Esophagus squamous epithelium (tissue), 5 donors: ENCODE measurements at places on chromosomes 7 and 10. TPM values are rescaled to one million over a fixed set of nuclear protein-coding genes. Genes with fewer than 3 reads are reported as not detected.
A peak's percentile ranks its signal among the peaks of the same experiment; 100 is the strongest.

RTKN2 gene
- 10.1 TPM for total RNA-seq

TDRD1 gene
- total RNA-seq, result not detected

- H3K4me1 ChIP-seq, result peaks cover 16% of the 10 kb centered on the region
- H3K36me3 ChIP-seq, result no peaks in the 10 kb centered on the region
- no peaks in the 10 kb centered on the region for H3K27me3 ChIP-seq
- DNase-seq, result no peak
- H3K27ac ChIP-seq, result peak overlapping the region; percentile 90
- peak overlapping the region; percentile 87 for H3K4me3 ChIP-seq
Observed at GRCh38 chr7:98107313-98107721, 655 bp downstream of the LMTK2 start.

GRCh38 chr7:123601530-123601929, at the start of gene ASB15:
ASB15 (plus strand) TSS chr7:123601821; CDS start chr7:123614503, 12,682 bp downstream.
- no peaks in the 10 kb centered on the region for H3K4me1 ChIP-seq
- DNase-seq, result no peak
- H3K27ac ChIP-seq, result no peak within 1 kb of the TSS
- H3K36me3 ChIP-seq, result no peaks in the 10 kb centered on the region
- no peaks in the 10 kb centered on the region for H3K27me3 ChIP-seq

- peaks cover 4% of the 10 kb centered on the region for H3K4me1 ChIP-seq
- H3K36me3 ChIP-seq, result peaks cover 26% of the 10 kb centered on the region
- no peak for DNase-seq
- H3K27ac ChIP-seq, result peak overlapping the region; percentile 64
Observed at GRCh38 chr7:112770051-112770450, 20.1 kb downstream of the TMEM168 start.

CPA2 gene
- total RNA-seq, result not detected

GPR22 gene
- total RNA-seq, result not detected

GATAD1 gene
- 9.2 TPM for total RNA-seq

DNA sequence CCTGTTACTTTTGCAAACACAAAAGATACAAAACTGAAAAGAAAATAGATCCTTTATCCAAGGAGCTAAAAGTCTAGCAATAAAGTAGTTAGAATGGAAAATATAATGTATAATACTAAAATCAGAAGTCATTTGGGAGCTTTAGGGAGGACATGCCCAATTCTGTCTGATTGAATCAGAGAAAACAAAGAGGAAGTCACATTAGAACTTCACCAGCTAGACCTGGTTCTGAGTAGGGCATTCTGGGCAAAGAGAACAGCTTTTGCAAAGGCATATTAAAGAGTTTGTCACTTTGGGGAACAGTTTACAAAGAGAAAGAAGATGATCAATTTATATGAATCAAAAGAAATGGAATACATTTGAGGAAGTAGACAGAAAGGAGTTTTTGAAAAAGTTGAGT, 107.0 kb upstream of the PRSS1 start:
- no peaks in the 10 kb centered on the region for H3K4me1 ChIP-seq
- H3K36me3 ChIP-seq, result no peaks in the 10 kb centered on the region
- no peak overlapping the region for H3K4me3 ChIP-seq

SGCE gene
- total RNA-seq, result 0.38 TPM

GRCh38 chr7:51067757-51068156, 248.9 kb downstream of the COBL start:
- DNase-seq, result no peak
- no peaks in the 10 kb centered on the region for H3K27me3 ChIP-seq
- H3K4me1 ChIP-seq, result peaks cover 19% of the 10 kb centered on the region
- no peaks in the 10 kb centered on the region for H3K36me3 ChIP-seq
- no peak overlapping the region for H3K4me3 ChIP-seq
- H3K27ac ChIP-seq, result no peak overlapping the region

GRCh38 chr7:116742641-116743040, 70.6 kb downstream of the MET start:
- no peaks in the 10 kb centered on the region for H3K27me3 ChIP-seq
- no peaks in the 10 kb centered on the region for H3K4me1 ChIP-seq
- no peaks in the 10 kb centered on the region for H3K36me3 ChIP-seq

- no peaks in the 10 kb centered on the region for H3K36me3 ChIP-seq
- peak overlapping the region; percentile 93 for H3K27ac ChIP-seq
- H3K4me1 ChIP-seq, result peaks cover 76% of the 10 kb centered on the region
- no peak for DNase-seq
- H3K4me3 ChIP-seq, result no peak overlapping the region
- no peaks in the 10 kb centered on the region for H3K27me3 ChIP-seq
Observed at GRCh38 chr10:95275726-95276366, 15.0 kb downstream of the PDLIM1 start.

- no peaks in the 10 kb centered on the region for H3K27me3 ChIP-seq
- H3K27ac ChIP-seq, result no peak overlapping the region
- no peak for DNase-seq
- no peak overlapping the region for H3K4me3 ChIP-seq
- H3K4me1 ChIP-seq, result no peaks in the 10 kb centered on the region
- H3K36me3 ChIP-seq, result no peaks in the 10 kb centered on the region
Observed at GRCh38 chr10:26911811-26912461, 51.2 kb upstream of the ABI1 start.

- H3K36me3 ChIP-seq, result no peaks in the 10 kb centered on the region
- H3K27me3 ChIP-seq, result no peaks in the 10 kb centered on the region
- H3K27ac ChIP-seq, result no peak overlapping the region
Observed at GRCh38 chr7:144256112-144256511, 8.5 kb downstream of the OR2A7 start.

SPDYE2B gene
- not detected for total RNA-seq

- DNase-seq, result no peak
- H3K27ac ChIP-seq, result no peak overlapping the region
- H3K27me3 ChIP-seq, result no peaks in the 10 kb centered on the region
- H3K36me3 ChIP-seq, result no peaks in the 10 kb centered on the region
- no peak overlapping the region for H3K4me3 ChIP-seq
Observed at GRCh38 chr7:66626331-66626934, 2.2 kb upstream of the KCTD7 start.

DNA sequence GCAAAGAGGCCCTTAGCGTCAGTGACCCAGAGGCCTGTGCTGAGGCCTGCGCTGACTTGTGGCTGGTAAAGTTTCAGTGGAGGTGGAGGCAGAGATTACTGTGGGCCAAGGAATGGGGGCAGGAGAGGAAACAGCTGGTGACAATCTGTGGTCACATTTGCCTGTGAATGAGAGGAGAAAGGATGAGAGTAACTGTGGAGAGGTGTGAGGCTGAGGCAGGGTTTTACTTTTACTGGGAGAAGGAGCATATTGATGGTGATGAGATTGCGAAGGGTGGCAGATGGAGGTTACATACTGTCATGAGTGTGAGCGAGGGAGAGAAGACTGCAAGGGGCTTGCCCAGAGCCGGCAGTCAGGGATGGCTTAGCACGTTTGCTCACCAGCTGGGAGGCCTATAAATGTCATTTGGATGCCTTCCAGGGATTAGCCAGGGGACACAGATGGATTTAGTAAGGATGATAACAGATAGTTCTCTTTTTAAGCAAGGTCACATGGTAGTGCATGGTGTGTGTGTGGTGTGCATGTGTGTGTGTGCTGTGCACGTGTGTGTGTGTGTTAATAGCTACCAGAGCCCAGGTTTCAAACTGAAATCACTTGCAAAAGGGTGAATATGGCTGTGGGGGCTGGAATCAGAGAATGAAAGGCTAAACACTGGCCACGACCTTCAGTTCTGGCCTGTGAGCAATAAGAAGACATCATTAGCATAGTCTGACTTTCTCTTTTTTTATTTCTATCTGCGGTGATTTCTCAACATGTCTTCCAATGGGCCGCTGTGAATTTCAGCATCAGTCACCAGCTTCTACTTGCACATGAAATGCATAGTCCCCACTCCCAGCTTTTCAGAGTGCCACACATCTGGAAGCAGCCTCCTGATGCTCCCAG, 291.5 kb upstream of the ZNF32 start:
- H3K4me3 ChIP-seq, result no peak overlapping the region
- DNase-seq, result no peak
- H3K27ac ChIP-seq, result no peak overlapping the region
- H3K36me3 ChIP-seq, result no peaks in the 10 kb centered on the region
- peaks cover 32% of the 10 kb centered on the region for H3K4me1 ChIP-seq

STYXL1 gene
- 35.2 TPM for total RNA-seq
